Activated CD8-positive, alpha-beta T cell treated with anti-CD3 and anti-CD28 coated beads for 36 hours (primary cell): ENCODE measurements at places on chromosomes 2 and 18. TPM values are rescaled to one million over a fixed set of nuclear protein-coding genes. Genes with fewer than 3 reads are reported as not detected.

The DNAJC5G gene
- total RNA-seq: not detected

The C2orf72 gene
- 5.1 TPM for total RNA-seq

The LAPTM4A gene
- total RNA-seq: 15.6 TPM

The GKN1 gene
- not detected for total RNA-seq

The NDUFB3 gene
- 140 TPM for total RNA-seq

The ARHGAP28 gene
- not detected for total RNA-seq

The SP140L gene
- 43.7 TPM for total RNA-seq

The COX7A2L gene
- total RNA-seq: 113 TPM

The AKAIN1 gene
- not detected for total RNA-seq

The LRRTM1 gene
- not detected for total RNA-seq

The ANKRD30BL gene
- not detected for total RNA-seq

- H3K36me3 ChIP-seq: peaks cover 15% of the 10 kb centered on the region
- DNase-seq: no peak
- no peaks in the 10 kb centered on the region for H3K27me3 ChIP-seq
- no peak overlapping the region for H3K4me3 ChIP-seq
- H3K4me1 ChIP-seq: peaks cover 18% of the 10 kb centered on the region
These were observed 82.9 kb downstream of the NFATC1 start for GRCh38 chr18:79478484-79479115.

GRCh38 chr2:71831193-71831577 is 316.5 kb downstream of the CYP26B1 start:
- H3K4me3 ChIP-seq: no peak overlapping the region
- H3K4me1 ChIP-seq: no peaks in the 10 kb centered on the region
- H3K27ac ChIP-seq: no peak overlapping the region
- DNase-seq: no peak

- no peaks in the 10 kb centered on the region for H3K27me3 ChIP-seq
- H3K27ac ChIP-seq: peak overlapping the region; percentile 54
- H3K4me1 ChIP-seq: peaks cover 23% of the 10 kb centered on the region
- no peak for DNase-seq
- H3K36me3 ChIP-seq: peaks cover 59% of the 10 kb centered on the region
- H3K4me3 ChIP-seq: no peak overlapping the region
These were observed 5.3 kb downstream of the COX5B start for GRCh38 chr2:97651114-97651513.

GRCh38 chr18:9683418-9684396 is 24.4 kb upstream of the RAB31 start:
- H3K36me3 ChIP-seq: no peaks in the 10 kb centered on the region
- H3K27ac ChIP-seq: no peak overlapping the region
- no peak overlapping the region for H3K4me3 ChIP-seq
- DNase-seq: no peak
- peaks cover 6% of the 10 kb centered on the region for H3K4me1 ChIP-seq

DNA sequence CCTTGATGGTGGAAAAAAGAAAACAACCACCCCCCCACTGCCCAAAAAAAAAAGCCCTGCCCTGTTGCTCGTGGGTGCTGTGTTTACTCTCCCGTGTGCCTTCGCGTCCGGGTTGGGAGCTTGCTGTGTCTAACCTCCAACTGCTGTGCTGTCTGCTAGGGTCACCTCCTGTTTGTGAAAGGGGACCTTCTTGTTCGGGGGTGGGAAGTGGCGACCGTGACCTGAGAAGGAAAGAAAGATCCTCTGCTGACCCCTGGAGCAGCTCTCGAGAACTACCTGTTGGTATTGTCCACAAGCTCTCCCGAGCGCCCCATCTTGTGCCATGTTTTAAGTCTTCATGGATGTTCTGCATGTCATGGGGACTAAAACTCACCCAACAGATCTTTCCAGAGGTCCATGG is 28.0 kb downstream of the MAL start:
- peaks cover 70% of the 10 kb centered on the region for H3K4me1 ChIP-seq
- no peaks in the 10 kb centered on the region for H3K27me3 ChIP-seq
- H3K27ac ChIP-seq: peak overlapping the region; percentile 85
- H3K36me3 ChIP-seq: peaks cover 31% of the 10 kb centered on the region
- H3K4me3 ChIP-seq: no peak overlapping the region

DNA sequence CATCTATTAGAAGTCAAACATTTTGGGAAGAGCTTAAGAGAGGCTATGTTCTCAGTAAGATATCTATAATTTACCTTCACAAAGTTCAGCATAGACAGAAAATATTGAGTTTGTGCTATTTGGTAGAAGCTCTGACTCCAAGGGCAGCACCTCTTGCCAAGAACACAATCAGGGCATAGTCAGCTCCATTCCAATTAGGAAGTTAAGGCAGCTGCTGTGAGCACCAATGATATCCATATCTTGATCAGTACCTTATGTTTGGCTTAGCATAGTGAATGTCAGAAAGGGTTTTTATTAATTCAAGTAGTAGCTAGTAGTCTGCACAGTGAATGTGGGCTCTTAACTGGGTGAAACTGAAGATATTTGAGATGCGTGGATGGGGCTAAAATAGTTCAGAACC is 86.4 kb upstream of the SPRED2 start:
- DNase-seq: no peak
- H3K4me1 ChIP-seq: no peaks in the 10 kb centered on the region
- H3K27ac ChIP-seq: no peak overlapping the region
- H3K36me3 ChIP-seq: no peaks in the 10 kb centered on the region
- H3K27me3 ChIP-seq: peaks cover 6% of the 10 kb centered on the region

- H3K36me3 ChIP-seq: no peaks in the 10 kb centered on the region
- no peaks in the 10 kb centered on the region for H3K27me3 ChIP-seq
- no peak overlapping the region for H3K27ac ChIP-seq
- H3K4me3 ChIP-seq: no peak overlapping the region
- no peak for DNase-seq
These were observed 990.9 kb upstream of the ACVR2A start for GRCh38 chr2:146853741-146854444.

- peaks cover 4% of the 10 kb centered on the region for H3K36me3 ChIP-seq
- H3K27ac ChIP-seq: no peak overlapping the region
- no peaks in the 10 kb centered on the region for H3K27me3 ChIP-seq
- H3K4me1 ChIP-seq: no peaks in the 10 kb centered on the region
- no peak for DNase-seq
- H3K4me3 ChIP-seq: no peak overlapping the region
These were observed 160.4 kb downstream of the SRBD1 start for GRCh38 chr2:45450634-45451033.

- peaks cover 15% of the 10 kb centered on the region for H3K4me1 ChIP-seq
- DNase-seq: no peak
- peak overlapping the region; percentile 69 for H3K4me3 ChIP-seq
These were observed 1.0 kb upstream of the FAM110C start for GRCh38 chr2:47346-47725.

GRCh38 chr2:235638541-235639427 is 144.9 kb downstream of the AGAP1 start:
- H3K4me1 ChIP-seq: no peaks in the 10 kb centered on the region
- H3K27ac ChIP-seq: no peak overlapping the region
- peaks cover 2% of the 10 kb centered on the region for H3K27me3 ChIP-seq
- no peaks in the 10 kb centered on the region for H3K36me3 ChIP-seq
- DNase-seq: no peak

DNA sequence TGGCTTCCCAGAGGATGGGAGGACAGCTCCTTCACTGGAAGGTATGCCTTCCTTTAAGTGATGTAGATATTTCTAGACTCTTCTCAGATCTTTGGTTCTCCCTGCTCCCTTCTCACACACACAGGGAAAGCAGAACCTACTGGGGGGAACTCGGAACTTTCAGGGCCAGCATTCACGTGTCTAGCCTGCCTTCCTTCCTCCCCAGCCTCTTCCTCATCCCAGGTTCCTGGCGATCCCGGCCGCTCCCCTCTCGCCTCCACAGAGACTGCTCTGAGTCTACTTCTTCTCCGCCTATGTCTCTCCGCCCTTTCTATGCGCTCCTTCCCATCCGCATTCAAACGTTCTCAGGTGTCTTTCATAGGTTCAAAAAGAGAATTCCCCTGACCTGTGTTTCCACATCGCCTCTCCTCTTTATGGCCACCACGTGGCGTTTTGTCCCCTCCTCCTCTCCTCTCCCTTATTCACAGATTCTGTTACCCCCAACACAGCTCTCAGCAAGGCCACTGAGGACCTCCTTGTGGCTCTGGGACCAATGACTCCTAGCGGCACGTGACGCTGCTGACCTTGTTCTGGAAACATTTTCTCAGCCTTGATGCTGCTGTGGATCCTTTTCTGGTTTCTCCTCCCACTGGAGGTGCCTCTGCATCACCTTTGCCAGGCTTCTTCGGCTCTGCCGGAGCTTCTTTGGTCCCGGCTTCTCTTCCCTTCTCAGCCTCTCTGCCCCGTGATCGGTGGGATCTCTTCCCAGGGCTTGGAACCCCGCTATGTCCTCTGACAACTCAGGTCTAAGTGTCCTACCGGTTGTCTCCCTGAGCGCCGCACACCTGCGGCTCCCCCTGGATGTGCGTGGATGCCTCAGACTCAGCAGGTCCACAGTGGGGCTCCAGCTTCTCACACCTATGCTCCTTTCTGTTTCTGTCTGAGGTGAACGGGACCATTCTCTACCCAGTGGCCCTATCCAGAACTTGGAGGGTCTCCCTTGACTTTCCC is 77.5 kb downstream of the VAPA start:
- H3K27me3 ChIP-seq: peaks cover 8% of the 10 kb centered on the region
- DNase-seq: no peak
- no peak overlapping the region for H3K4me3 ChIP-seq
- no peaks in the 10 kb centered on the region for H3K36me3 ChIP-seq
- H3K4me1 ChIP-seq: no peaks in the 10 kb centered on the region
- H3K27ac ChIP-seq: no peak overlapping the region

DNA sequence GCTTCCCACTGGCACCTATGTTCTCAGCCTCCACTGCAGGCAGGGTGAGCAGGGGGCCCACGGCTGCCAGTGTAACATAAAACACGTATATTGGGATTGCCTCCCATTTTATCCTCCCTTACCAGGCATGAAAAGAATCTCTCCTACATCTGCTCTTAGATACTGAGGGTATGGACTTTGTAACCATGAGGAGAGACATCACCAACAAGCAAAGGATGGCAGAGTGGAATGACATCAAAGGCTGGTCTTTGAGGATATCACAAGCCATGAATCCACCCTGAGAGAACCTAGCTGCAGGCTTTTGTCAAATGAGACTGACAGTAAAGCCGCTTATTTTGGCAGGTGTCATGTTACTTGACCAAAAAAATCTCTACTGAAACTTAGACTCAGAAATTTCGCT is 7.4 kb downstream of the NPHP1 start:
- no peak for DNase-seq
- H3K27ac ChIP-seq: no peak overlapping the region
- no peak overlapping the region for H3K4me3 ChIP-seq
- H3K27me3 ChIP-seq: no peaks in the 10 kb centered on the region

DNA sequence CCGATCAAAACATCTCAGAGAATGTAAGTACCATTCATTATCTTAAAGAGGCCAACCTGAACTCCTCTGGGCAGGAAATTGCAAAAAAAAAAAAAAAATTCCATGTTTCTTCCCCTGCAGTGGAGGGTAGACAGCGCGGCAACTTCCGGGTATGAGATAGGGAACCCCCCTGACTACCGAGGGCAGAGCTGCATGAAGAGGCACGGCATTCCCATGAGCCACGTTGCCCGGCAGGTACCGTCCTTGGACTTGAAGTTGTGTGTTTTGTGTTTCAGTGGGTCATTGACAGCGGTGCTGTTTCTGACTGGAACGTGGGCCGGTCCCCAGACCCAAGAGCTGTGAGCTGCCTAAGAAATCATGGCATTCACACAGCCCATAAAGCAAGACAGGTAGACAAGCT is 7.2 kb downstream of the ACP1 start:
- no peak overlapping the region for H3K4me3 ChIP-seq
- no peak for DNase-seq
- H3K36me3 ChIP-seq: peaks cover 35% of the 10 kb centered on the region

DNA sequence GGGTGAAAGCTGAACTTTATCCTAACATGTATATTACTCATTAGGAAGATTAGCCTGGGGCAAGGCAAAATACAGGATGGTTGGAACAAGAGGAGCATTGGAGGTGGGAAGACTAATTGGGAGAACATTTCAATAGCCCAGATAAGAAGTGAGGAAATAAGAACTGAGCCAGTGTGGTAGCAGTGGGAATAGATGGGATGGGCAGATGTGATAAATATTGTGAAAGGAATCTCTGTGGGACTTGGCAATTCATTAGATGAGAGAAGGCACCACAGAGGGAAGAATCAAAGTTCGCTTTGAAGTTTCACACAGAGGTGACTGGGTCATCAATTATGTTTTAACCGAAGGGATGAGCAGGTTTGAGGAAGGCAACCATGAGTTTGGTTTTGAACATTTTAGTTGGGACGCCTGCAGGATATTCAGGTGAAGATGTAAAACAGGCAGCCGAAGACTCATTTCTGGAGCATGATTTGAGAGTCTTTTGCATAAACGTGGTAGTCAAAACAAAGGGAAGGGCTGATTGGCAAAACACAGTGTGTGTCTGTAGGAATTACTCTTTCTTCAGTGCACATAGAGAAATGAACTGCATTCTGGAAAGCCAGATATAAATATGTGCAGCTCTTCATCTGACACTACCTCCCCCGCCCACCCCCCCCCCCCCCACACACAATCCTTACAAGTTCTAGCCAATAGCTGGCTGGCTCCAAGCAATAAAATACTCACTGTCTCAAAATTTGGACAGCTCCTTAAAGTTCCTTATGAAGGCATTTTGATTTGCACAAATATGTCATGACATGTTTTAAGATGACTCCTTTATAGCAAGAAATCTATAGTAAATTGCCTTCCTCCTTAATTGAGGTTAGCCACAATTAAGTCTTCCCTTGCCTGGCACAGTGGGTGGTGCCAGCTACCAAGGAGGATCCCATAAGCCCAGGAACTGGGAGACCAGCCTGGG is 1.9 kb upstream of the SLC1A4 start:
- H3K4me1 ChIP-seq: peaks cover 48% of the 10 kb centered on the region
- H3K27me3 ChIP-seq: peaks cover 8% of the 10 kb centered on the region
- peaks cover 18% of the 10 kb centered on the region for H3K36me3 ChIP-seq
- no peak overlapping the region for H3K27ac ChIP-seq
- no peak for DNase-seq
- H3K4me3 ChIP-seq: peak overlapping the region; percentile 73

- H3K27me3 ChIP-seq: no peaks in the 10 kb centered on the region
- no peak overlapping the region for H3K27ac ChIP-seq
- H3K4me1 ChIP-seq: peaks cover 13% of the 10 kb centered on the region
- DNase-seq: no peak
These were observed 152.3 kb downstream of the DTNB start for GRCh38 chr2:25521126-25521525.
